Stimulated activated CD4-positive, alpha-beta T cell treated with anti-CD3 and anti-CD28 coated beads, Interleukin-1b, Interleukin-23, amount 100 ng/mL, for 1 hour (primary cell): ENCODE measurements at places on chromosomes 2 and 18.

DNA sequence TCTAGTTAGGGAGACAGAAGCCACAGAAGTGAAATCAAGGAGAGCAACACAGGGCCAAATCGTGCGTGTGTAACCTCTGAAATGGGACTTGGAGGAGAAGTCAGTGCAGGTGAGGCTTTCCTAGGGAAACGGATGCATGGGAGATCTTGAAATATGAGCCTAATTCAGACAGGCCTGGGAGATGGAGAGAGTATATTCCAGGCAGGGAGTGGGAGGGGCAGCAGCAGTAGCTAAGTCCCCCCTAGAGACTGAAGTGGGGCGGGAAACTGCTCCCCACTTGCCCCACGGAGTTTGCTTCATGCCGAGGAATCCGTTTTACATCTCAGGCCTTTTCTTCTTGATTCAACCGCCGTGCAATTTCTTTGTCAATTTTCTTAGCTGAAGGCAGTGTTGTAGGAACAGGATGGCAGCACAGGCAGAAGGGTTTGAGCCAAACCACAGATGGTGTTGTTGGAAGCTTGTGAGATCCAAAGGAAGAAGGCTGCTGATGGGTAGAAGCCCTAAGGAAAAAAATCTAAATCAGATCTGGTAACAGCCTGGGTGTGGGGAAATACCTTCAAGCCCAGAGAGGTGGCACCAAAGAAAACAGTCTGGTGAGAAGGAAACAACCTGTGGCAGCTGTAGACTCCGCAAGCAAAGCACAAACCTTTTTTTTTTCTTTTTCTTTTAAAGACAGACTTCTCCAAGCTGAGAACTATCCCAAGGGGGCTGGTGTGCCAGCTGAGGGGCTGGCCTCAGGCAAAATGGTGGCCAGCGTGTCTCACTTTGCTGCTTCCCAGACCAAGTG lies 40.2 kb downstream of the EPAS1 start:
- no peak for DNase-seq

DNA sequence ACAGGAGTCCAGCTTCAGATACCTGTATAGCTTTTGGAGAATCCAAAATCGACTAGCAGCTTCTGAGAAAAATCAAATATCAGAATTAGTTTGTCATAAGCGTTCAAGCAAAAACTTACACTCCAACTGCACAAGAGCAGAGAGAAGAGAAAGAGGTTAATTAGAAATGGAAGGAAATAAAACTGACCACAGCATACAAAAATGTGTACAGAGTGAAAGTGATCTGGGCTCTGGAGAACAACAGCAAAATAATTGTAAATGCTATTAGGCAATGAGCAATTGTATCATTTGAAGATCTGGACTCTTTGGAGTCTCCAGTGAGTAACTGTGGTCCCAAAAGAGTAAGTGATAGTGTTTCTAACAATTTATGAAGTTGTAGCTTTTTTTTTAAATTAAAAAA lies 867.3 kb downstream of the TRIB2 start:
- DNase-seq: no peak

DNA sequence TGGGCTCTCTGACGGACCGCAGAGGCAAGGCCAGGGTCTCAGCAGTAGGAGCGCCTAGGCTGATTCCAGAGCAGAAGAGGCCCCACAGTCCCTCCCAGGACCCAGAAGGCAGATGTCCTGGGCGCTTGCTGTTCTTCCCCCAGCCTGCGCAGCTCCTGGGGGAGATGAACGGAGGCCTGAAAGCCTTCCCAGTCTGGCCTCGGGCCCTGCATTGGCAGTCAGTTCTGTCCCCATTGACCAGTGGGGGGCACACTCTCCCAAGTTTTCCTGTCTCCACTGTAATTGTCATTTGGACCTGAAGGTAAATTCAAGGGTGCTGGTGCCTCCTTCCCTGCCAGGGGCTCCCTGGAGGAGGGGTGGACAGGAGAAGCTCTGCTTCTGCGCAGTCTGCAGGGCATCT lies 345.7 kb downstream of the CYP26B1 start:
- no peak for DNase-seq

DNA sequence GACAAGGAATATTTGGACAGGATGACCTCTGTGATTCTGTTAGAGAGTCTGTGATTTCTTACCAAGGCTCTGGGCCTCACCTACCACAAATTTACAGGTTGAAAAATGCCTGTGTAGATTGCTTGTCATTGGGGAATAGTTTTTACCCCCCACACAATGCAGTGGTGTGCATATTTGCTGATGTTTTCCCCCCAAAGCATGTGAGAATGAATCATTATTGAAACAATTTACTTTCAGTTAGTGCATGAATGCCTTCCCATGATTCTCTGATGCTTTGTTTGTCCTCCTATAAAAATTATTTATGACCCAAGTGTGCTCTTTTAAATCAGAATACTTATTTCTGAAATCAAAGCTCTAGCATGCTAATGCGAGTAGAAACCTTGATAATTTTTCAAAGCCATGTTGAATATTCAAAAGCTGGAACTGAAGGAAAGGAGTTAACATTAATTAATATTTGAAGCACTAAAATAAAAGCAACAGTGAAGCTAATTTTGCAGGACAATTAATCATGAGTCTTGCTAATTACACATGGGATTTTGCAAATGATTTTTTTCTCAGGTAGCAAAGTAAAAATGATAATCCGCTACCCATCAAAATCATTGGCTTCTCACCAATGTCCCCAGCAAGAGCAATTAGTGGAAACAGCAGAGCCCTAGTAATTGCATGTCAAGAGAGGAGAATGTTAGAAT lies 361.2 kb upstream of the HNRNPA3 start:
- DNase-seq: no peak

GRCh38 chr2:182240862-182241371 lies 185.9 kb downstream of the PDE1A start:
- DNase-seq: no peak

GRCh38 chr18:35141077-35141476 lies 99.8 kb upstream of the ZNF397 start:
- DNase-seq: no peak

DNA sequence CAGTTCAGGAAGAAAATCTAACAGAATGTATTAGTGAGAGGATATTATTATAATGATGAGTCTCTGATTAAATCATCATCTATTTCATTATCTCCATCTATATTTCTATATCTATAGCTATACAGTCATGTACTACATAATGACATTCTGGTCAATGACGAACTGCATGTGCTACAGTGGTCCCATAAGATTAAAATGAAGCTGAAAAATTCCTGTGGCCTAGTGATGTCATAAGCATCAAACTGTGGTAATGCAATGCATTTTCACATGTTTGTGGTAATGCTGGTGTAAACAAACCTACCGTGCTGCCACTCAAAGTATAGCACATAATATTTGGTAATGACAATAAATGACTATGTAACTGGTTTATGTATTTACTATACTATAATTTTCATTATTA lies 1127.9 kb upstream of the CHAC2 start:
- DNase-seq: no peak

- DNase-seq: no peak
These were observed 194.0 kb upstream of the RBBP8 start for GRCh38 chr18:22739061-22739642.

- no peak for DNase-seq
These were observed 83.5 kb downstream of the ZNF236 start for GRCh38 chr18:76905821-76906220.

DNA sequence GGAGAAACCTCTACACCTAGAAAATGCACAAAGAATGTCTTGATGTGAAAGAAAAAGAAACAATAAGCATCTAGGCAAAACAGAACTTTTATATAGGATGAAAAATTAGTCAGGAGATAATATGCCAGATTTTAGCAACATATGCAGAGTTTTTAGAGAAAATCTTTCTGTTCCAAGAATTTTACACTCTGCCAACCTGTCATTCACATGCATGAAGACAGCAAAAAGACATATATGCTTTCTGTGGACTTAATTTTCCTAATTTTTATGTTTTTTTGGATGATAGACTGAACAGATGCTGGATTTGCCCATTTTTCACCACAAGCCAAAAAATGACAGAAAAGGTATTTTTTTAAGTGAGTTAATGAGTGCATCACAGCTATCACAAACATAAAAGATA lies 637.3 kb downstream of the TRIB2 start:
- DNase-seq: no peak
